Spinal cord (tissue), 10 donors: ENCODE measurements at places on chromosomes 11 and 22. TPM values are rescaled to one million over a fixed set of nuclear protein-coding genes. Genes with fewer than 3 reads are reported as not detected.

- DNase-seq, result no peak
Measured at GRCh38 chr11:114136686-114137640, 77.5 kb downstream of the ZBTB16 start.

The PKDREJ gene
- 0.20 TPM for total RNA-seq

DNA sequence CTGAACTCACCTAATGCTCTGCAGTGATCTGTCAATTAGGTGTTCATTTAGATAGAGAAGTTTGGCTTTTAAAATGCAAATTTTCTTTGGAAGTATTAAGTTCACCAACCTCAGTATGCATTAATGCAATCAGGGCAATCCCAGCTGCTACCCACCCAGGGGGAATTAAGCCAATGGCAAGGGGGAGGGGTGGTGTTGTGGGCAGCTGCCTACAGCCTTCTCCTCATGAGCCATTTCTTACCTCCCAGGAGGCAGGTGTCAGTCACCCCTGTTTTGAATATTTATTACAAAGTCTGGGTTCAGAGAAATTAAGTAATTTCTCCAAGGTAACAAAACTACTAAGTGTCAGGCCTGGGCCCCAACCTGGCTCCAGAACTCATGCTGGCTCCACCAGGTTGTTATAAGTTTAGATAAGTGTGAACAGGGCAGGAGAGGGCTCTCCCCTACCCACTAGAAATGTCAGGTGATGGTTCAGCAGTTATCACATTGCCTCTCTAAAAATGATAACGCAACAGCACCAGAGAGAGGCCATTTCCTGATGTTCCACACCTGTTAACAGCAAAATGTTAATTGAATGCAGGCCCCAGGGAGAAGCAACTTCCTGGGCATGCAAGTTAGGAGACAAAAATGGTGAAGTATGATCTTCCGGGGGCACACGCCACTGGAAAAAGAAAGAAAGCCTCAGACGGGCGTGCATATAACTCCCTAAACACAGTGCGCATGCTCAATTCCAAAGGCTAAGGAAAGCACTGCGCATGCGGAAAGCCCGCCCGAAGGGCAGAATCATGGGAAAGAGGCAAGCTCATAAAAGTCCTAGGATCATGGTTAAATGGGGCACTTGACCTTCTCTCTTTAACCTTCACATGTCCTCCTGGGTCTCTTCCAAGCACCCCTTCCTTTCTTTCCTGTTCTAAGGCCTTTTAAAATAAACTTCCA lies 35.4 kb upstream of the GNAZ start:
- DNase-seq, result no peak

The CYB5R2 gene
- 71.8 TPM for total RNA-seq

- DNase-seq, result no peak
Measured at GRCh38 chr11:46308631-46309419, 31.4 kb downstream of the CREB3L1 start.

The DGAT2 gene
- total RNA-seq, result 5.3 TPM

DNA sequence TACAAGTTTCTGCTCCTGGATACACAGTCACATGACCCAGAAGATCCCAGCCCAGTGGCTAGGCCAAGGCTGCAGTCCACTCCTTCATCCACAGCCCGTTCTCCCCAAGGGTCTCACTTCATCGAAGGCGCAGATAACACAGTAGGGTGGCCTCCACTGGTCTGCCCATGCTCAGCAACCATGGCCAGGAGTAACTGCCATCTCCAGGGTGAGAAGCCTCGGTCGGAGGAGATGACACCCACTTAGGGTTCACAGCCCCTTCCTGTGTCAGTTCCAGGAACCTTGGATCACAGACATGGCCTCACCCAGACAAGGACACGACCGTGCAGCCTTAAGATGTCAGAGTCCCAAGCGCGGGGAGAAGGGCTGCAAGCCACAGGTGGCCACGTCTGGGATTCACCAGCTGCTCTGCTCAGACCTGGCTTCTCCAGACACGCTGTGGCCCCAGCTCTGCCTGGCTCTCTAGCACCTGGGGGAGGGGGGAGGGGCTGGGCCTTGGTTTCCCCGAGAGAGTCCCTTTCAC lies 2.6 kb downstream of the BET1L start:
- DNase-seq, result no peak

- DNase-seq, result no peak
Measured at GRCh38 chr11:131858505-131858904, 488.1 kb downstream of the NTM start.

DNA sequence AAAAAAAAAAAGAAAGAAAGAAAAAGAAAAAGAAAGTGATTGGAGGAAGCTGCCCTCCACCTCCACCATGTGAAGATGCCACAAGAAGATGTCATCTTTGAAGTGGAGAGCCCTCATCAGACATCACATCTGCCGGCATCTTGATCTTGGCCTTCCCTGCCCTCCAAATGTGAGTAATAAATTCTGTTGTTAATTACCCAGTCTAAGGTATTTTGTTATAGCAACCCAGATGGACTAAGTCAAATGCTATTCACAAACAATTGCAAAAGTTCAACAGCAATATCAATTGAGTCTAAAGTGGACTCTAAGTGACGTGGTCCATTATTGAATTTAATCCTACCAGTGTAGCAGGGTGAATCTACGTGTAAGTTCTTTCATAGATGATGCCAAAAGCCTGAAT lies 55.9 kb upstream of the NUP160 start:
- DNase-seq, result no peak

- DNase-seq, result no peak
Measured at GRCh38 chr22:40334899-40335298, 11.4 kb upstream of the ADSL start.

- peak; percentile 78 for DNase-seq
Measured at GRCh38 chr11:44095506-44096359, at the start of gene EXT2. TSS of gene EXT2 (plus strand) at chr11:44095678. CDS start at chr11:44107713, 12,035 bp downstream.

GRCh38 chr11:128565881-128566280 lies 21.5 kb downstream of the ETS1 start:
- DNase-seq, result no peak
